SK-MEL-5 (cell line): ENCODE measurements at places on chromosomes 6 and 20.

- no peak for DNase-seq
Measured at GRCh38 chr6:111242452-111242851, 155.1 kb downstream of the SLC16A10 start.

DNA sequence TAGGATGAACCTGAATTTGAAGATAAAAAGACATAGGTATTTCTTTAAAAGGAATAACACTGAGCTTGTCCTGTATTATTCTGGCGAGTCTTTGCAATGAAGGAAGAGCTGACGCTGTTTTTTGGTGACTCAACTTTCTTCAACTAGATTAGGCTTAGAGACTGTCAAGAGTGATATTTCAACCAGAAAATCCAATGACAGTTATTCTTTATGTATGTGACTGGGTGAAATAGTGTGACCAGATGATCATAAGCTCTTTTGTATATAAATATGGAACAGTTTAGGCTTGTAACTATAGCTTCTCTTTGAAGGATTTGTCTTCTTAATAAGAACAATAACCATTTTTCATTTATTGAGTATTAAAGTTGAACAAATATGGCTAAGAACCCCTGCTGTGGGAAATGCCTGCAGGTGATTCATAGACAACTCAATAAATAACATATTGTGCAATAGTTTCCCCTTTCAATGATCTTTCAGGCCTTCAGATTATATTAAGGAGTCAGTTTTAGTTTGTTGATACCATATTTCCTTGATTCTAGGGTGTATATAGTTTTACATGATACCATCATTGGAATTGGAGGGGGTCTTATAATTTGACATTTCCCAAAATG, 265.6 kb upstream of the JAG1 start:
- no peak for DNase-seq

DNA sequence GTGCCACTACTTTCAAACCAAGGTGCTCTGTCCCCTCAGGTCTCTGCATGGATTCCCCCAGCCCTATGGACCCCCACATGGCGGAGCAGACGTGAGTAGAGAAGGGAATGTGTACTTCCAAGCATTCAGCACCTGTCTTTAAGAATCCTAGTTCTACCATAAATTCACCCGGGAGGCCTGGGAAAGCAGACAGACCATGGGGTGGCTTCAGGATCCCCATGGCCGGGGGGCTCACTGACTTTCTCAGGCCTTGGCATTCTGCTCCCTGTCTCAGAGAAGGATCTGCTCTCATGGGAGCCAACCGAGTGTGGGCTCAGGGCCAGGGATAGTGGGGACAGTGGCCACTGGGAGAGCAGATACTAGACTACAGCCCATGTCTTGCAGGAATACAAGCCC, 2.3 kb downstream of the CDC25B start:
- DNase-seq: no peak

DNA sequence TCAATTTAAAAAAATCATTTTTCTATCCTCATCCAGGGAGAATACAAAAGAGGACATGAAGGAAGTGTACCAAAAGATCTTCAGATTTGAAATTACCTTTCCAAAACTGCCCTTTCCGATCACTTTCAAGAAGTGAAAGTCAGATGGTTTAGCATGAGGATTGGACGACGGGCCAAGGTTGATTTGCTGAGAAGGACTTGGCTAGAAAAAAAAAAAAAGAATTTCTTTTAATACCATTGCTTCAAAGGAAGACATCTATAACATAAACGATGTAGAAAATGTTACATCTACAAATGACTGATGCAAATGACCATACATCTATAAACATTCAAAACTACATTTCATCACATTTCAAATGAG, 120.9 kb upstream of the SLC2A12 start:
- peak; percentile 34 for DNase-seq

DNA sequence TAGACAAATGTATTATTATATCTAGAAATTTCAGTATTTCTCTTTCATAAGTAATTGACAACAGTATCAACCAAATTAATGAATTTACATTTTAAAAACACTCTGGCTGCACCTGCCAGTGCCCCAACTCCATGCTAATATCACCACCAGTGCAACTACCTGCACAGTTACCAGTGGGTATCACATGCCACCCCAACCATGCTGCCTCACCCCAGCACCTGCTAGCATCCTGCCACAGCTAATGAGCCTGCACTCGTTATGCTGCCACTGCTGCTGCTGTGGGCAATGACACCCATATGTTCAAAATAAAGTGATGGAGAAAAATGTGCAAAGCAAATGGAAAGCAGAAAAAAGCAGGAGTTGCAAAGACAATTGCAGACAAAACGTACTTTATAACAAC, 855.9 kb upstream of the MANEA start:
- DNase-seq: no peak
